ENCODE measurements at places on chromosomes 2 and 18. TPM values are rescaled to one million over a fixed set of nuclear protein-coding genes. Genes with fewer than 3 reads are reported as not detected.

- DNase-seq: no peak
Observed at GRCh38 chr2:4556135-4556896, 852.9 kb downstream of the DCDC2C start.

DNA sequence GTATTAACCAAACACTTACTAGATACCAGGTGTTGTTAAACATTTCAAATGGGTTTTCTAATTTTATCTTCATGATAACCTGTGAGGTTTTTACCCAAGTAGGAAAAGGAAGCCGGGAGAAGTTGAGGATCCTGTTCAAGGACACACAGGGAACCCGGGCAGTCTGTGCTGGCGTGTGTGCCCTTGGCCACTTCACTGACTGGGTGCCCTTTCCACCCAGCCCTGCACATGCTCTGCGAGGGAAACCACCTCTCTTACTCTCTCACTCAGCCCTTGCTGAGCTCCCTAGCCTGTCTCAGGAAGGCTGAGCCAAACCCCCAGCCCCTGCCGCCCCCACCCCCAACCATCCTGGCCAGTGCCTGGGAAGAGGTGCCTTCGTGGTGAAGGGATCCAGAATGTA is 51.8 kb downstream of the TEX44 start:
- peak; percentile 64 for DNase-seq

- no peak for DNase-seq
Observed at GRCh38 chr18:11802158-11802557, 49.1 kb upstream of the CHMP1B start.

DNA sequence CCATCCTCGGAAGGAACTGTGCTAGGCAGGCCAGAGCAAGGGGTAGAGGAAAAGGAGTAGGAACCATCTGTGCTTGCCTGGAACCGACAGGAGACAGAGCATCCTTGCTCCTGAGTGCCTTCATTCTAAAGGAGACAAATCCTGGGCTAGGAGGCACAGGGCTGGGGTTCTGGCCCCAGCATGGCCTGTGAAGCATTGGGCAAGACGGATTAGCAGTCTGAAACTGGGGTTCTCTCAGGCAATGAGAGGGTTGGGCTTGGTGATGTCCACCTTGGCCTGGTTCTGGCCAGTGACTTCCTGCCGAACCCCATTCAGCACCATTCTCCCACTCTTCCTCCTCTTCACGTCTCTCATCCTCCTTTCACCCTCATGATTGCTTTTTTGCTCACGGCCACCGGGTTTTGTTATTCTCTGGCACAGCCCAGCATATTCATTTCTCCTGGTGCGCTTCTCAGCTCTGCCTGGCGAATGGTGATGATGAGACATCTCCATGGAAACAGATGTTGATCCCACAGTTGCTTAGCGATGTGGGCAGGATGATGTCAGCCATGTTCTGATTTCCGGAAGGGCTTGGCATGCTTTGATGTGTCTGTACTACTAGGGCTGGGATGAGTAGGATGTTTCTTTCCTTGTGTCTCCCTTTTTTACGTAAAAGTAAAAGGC is 127.7 kb downstream of the CAPN13 start:
- DNase-seq: no peak

PTPRN gene
- polyA plus RNA-seq: 0.12 TPM

DNA sequence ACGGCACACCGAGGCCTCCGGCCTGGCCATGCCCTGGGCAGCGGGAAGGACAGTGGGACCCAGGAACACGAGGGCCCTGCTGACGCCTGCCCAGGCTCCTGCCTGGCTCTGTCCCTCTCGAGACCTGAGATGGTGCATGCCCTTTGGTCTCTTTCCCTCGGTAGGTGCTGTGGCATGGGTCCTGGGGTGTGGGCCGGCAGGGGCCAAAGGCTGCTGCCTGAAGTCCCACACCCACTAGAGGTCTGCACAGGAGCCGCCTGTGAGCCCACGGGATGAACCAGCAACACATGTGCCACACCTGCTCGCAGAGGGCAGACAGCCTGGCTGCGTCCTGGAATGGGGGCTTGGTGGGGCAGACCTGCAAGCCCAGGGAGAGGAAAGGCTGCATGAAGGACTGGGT is 73.3 kb downstream of the NDUFA10 start:
- no peak for DNase-seq

- DNase-seq: no peak
Observed at GRCh38 chr2:121019071-121019470, 265.9 kb downstream of the TFCP2L1 start.

SLC23A3 gene
- polyA plus RNA-seq: 0.17 TPM

CCDC148 gene
- polyA plus RNA-seq: not detected

GRCh38 chr2:46798041-46798440 is 117.6 kb downstream of the MCFD2 start:
- no peak for DNase-seq

DNA sequence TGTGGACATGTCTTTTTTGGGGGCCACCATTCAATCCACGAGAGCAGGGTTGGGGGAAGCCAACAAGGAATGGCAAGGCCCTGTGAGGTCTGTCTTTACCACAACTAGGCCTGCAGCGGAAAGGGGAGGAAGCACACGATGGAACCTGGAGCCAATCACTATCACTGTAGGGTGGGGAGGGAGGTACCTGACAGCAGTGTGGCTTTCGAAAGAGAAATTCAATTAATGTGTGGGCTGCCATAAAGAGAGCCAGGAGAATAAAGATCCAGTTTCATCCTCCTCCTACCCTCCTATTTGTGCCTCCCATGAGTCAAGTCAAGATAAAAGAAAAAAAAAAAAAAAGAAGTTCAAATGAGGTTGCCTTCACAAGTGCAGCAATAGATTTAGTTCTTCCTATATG is 18.9 kb upstream of the RBMS1 start:
- DNase-seq: no peak

LOXHD1 gene
- 0.72 TPM for polyA plus RNA-seq

GRCh38 chr18:55485666-55486065 is 102.3 kb downstream of the TCF4 start:
- DNase-seq: no peak

ATOH8 gene
- 37.9 TPM for polyA plus RNA-seq

DNA sequence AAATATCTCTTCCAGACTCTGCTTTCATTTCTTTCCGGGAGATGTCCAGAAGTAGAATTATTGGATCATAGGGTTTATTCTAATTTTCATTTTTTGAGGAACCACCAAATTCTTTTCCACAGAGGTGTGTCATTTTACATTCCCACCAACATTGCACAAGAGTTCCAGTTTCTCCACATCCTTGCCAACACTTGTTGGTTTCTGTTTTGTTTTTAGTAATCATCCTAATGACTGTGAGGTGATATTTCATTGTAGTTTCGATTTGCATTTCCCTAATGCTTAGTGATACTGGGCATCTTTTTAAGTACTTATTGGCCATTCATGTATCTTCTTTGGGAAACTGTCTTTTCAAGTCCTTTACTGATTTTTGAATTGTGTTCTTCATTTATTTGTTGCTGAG is 513.1 kb downstream of the PARD3B start:
- DNase-seq: no peak
